ENCODE measurements at places on chromosomes 4 and X.

GRCh38 chrX:116298956-116299355 is 128.4 kb downstream of the AGTR2 start:
- DNase-seq = no peak

DNA sequence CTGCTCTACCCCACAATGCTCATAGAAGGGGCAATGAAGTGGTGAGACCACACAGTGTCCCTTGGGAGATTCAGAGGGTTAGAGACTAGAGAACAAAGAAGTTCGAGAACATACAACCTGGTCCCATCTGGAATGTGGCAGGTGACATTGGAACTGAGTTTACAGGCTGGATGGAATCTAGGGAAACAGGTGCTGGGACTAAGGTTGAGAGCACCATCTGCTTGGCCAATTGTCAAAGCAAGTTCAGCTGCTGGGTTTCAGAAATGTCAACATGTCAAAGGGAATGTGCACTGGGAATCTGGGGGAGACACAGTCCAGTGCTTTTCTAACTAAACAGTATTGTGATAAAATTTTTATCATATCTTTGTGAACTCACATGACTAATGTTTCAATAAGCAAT is 15.9 kb upstream of the FAM13A start:
- DNase-seq = no peak

GRCh38 chr4:48127682-48128404 is 6.2 kb downstream of the TXK start:
- peak; percentile 61 for DNase-seq

DNA sequence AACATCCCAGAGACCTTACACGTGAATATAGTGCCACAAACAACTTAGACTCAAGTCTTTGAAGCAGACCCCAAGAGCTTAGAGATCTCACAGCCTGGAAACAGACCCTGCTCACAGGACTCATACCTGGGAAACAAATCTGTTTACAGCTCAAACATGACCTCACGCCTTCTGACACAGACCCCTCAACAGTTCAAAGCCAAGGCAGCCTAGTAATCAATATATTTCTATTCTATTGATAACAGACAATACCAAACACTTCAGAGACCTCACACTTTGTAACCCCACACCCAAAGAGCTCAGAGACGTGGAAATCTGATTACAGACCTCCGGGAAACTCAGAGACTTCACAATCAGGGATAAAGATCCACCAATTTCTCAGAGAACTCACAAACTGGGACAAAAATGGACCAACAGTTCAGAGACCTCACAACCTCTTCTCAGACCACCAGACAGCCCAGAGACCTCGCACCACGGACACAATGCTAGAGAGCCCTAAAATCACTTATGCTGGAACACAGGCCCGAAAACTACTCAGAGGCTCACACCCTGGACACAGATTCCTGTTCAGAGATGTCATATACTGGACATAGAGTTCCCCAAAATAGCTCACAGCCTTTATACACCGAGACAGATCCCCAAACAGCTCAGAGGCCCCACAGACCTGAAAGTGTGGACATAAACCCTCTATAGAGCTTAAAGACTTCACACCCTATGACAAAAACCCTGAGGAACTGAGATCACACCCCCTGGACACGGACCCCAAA is 14.8 kb downstream of the SUV39H1 start:
- DNase-seq = no peak

DNA sequence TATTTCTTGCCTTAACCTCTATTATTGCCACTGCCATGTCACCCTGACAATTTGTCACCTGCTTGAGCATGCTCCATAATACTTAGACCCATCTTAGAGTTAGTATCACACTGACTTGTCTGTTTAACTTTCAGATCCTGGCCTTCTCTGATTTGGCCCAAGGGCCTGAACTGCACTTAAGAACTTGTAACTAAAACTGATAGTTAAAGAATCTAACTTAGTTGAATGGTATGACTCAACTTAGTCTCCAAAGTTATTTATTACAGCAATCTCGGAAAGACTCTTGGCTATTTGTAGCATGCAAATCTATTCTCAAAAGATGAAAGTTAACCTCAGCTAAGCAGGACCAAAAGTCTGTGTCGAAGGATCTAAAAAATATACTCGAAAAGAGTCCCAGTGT is 72.3 kb downstream of the IGSF1 start:
- no peak for DNase-seq

DNA sequence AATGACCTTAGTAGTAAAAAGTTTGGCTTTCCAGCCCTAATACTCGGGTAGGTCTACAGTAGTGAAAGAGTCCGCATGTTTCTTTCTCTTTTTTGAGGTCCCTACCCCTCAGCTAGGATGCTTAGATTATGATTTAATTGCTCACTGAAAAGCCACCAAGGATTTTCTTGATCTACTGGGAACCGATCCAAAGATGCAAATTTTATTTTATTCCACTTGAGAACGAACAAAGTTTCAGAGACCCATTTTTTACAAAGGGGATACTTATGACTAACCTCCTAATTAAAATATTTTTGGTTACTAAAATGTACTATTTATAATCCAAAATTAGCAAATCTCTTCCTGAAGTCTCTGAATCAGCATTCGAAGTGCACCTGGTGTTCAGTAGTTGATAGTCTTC is 14.3 kb upstream of the PDHA2 start:
- DNase-seq = no peak

- no peak for DNase-seq
Observed at GRCh38 chr4:4293279-4293678, 3.2 kb downstream of the ZBTB49 start.

DNA sequence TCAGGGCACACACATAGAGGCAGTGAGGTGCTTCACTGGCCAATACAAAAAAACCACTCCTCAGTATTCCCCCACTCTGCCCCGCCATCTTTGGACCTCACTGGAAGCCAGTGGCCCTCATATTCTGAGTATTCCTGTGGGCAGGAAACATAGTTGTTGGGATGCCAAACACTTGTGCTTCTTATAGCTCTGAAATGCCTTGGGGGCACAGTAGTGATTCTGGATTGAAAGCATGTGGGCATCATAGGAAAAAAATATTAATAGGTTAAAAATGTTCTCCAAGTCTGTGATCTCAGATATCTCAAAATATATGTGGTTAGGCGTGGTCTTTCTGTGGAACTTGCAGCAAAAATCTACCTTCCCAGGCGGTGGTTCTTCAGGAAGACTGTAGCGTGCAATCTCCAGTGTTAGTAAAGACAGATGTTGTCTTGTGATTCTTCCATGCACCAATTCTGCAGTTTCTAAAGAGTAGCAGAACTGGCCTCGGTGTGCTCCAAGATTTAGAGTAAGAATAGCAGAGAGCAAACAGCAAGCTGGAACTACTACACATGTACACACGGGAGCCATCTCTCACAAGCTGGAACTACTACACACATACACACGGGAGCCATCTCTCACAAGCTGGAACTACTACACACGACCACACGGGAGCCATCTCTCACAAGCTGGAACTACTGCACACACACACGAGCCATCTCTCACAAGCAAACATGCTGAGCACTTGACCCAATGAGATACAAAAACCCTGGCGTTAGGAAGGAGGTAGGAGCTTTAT is 8.0 kb upstream of the TENM3 start:
- no peak for DNase-seq

GRCh38 chr4:143721317-143721716 is 20.8 kb upstream of the FREM3 start:
- no peak for DNase-seq

- no peak for DNase-seq
Observed at GRCh38 chr4:94974773-94975172, 217.0 kb downstream of the BMPR1B start.

DNA sequence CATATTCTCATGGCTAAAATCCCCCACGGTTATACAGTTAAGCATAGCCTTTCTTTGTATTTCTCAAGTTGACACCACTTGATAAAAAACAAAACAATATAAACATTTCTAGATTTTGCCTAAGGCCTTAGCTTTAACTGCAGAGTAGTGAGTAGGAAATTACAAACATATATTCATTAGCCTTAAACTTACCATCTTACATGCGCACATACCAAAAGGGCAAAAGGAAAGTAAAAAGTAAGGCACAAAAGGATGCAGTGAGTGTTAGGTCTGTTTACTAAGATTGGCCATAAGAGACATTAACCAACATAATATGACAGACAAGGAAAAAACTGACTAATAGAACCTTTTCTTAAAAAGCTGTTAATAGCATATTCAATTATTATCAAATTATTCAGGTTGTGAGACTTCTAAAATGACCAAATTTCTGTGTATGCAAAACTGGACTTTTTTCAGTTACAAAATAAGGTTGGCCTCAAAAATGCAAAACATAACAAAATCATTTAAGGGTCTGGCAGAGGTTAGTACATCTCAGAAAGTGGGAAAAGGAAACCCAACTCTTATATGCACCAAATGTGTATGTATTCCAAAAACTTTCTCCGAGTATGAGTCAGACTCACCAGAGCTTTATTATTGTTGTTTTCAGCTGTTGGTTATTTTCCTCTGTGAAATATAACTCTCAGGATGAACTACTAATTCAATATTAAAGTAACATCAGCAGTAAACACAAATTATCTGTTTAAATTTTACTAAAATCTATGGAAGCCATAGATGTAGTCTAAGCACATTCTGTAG is 39.9 kb downstream of the SEPSECS start:
- no peak for DNase-seq

DNA sequence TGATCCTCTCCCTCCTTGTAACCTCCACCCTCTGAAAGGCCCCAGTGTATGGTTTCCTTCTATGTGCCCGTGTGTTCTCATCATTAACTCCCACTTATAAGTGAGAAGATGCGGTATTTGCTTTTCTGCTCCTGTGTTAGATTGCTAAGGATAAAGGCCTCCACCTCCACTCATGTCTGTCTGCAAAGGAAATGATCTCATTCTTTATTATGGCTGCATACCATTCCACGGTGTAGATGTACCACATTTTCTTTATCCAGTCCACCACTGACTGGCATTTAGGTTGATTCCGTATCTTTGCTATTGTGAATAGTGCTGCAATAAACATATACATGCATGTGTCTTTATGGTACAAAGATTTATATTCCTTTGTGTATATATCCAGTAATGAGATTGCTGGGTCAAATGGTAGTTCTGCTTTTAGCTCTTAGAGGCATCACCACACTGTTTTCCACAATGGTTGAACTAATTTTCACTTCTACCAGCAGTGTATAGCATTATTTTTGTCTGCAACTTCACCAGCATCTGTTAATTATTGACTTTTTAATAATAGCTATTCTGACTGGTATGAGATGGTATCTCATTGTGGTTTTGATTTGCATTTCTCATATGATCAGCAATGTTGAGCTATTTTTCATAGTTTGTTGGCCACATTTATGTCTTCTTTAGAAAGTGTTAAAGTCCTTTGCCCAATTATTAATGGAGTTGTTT is 1030.9 kb downstream of the FSTL5 start:
- DNase-seq = no peak

DNA sequence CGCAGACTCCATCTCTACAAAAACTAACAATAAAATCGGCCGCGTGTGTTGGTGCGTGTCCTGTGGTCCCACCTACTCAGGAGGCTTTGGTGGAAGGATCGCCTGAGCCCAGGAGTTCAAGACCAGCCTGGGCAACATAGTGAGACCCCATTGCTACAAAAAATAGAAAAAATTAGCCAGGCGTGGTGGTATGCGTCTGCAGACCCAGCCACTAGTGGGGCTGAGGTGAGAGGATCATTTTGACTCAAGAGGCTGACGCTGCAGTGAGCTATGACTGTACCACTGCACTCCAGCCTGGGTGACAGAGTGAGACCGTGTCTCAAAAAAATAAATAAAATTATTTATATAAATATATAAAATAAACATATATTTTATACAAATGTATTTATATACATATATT is 22.3 kb downstream of the ASMTL start:
- DNase-seq = no peak

DNA sequence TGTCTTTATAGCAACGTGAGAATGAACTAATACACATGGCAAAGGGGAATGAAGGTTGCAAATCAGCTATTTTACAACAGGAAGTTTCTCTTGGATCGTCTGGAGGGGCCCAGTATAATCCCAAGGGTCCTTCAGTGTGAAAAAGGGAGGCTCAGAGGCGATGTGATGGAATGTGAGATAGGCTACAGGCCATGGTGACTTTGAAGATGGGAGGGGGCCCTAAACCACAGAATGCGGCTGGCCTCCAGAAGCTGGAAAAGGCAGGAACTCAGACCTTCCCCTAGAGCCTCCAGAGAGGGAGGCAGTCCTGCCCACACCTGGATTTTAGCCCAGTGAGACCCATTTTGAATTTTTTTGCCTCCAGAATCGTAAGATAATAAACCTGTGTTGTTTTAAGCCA is 69.4 kb upstream of the PGM2 start:
- DNase-seq = no peak

DNA sequence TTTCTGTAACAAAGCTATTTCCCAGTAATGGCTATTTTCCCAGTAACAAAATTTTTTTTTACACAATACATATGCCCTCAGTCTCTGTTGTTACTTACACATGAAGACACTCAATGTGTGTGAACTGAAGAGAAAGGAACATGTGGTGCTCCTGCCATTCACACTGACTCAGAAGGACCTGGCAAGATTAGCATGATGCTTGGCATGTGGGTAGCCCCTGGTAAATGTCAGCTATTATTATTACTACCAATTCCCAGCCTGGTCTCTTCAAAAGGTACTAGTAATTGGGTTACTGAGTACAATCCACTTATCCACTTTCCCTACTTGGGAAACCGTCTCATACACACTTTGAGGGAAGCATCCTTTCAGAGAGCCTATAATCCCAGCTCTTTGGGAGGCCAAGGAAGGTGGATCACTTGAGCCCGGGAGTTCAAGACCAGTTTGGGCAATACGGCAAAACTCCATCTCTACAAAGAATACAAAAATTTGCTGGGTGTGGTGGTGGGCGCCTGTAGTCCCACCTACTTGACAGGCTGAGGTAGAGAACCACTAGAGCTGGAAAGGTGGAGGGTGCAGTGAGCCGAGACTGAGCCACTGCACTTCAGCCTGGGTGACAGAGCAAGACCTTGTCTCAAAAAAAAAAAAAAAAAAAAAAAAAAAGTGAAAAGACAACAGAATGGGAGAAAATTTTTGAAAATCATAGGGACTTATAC is 14.6 kb downstream of the RBBP7 start:
- DNase-seq = no peak

GRCh38 chr4:102843273-102843672 is 15.9 kb upstream of the UBE2D3 start:
- no peak for DNase-seq

GRCh38 chrX:150696331-150696730 is 3.1 kb downstream of the MTMR1 start:
- no peak for DNase-seq

DNA sequence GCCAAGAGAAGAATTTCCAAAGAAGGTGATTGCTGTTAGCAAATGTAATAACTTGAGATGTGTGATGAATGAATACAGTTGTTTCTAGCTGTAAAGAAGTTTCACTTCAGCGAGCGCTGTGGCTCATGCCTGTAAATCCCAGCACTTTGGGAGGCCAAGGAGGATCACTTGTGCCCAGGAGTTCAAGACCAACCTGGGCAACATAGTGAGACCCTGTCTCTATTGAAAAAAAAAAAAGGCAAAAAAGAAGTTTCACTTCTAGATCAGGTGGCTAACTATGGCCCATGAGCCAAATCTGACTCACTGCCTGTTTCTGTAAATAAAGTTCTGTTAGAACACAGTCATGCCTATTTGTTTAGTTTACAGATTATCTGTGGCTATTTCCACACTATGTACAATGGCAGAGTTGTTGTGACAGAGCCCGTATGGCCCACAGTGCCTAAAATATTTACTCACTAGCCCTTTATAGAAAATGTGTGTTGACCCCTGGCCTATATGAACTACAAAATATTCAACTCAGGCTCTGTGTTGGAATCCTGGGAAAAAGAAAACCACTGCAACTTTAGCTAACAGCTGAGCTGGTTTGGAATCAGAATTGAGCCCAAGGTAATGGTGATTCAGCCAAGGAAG is 54.1 kb upstream of the PRPS1 start:
- DNase-seq = no peak

- DNase-seq = no peak
Observed at GRCh38 chrX:7943600-7944245, 16.5 kb upstream of the PNPLA4 start.

Data from activated T-cell treated with anti-CD3 and anti-CD28 coated beads, Interleukin-2, amount 50 U/mL, for 4 hours (primary cell).